ENCODE measurements at places on chromosomes 13 and 19. TPM values are rescaled to one million over a fixed set of nuclear protein-coding genes. Genes with fewer than 3 reads are reported as not detected.

The KPNA3 gene
- 65.9 TPM for total RNA-seq

The ABHD8 gene
- 6.1 TPM for total RNA-seq

The MUC16 gene
- 0.55 TPM for total RNA-seq

The GIPC3 gene
- not detected for total RNA-seq

The SKA3 gene
- total RNA-seq, result 1.4 TPM

The ZSCAN4 gene
- not detected for total RNA-seq

The GGACT gene
- 1.8 TPM for total RNA-seq

The ZNF69 gene
- 51.8 TPM for total RNA-seq

The OR7C1 gene
- not detected for total RNA-seq

The ALOX5AP gene
- total RNA-seq, result 8.0 TPM

The CYP4F3 gene
- 20.6 TPM for total RNA-seq

The CD209 gene
- 7.1 TPM for total RNA-seq

The ZNF682 gene
- total RNA-seq, result 7.9 TPM

The SPTBN4 gene
- 2.6 TPM for total RNA-seq

The IL11 gene
- 1.3 TPM for total RNA-seq

The B3GNT3 gene
- 60.4 TPM for total RNA-seq

The LRRC4B gene
- total RNA-seq, result not detected

The RFC3 gene
- total RNA-seq, result 0.58 TPM

The ZNF266 gene
- 30.1 TPM for total RNA-seq

The TMEM59L gene
- not detected for total RNA-seq

The CDADC1 gene
- total RNA-seq, result 11.0 TPM

The ZNF559 gene
- total RNA-seq, result 16.9 TPM

The SHANK1 gene
- not detected for total RNA-seq

The PTPRS gene
- total RNA-seq, result 142 TPM

The NCCRP1 gene
- not detected for total RNA-seq

The LRFN3 gene
- 2.9 TPM for total RNA-seq

The CCL25 gene
- total RNA-seq, result 5.1 TPM

The CLIP3 gene
- 7.5 TPM for total RNA-seq

The LILRB5 gene
- total RNA-seq, result 6.8 TPM

The PINLYP gene
- 18.7 TPM for total RNA-seq

The FGF22 gene
- total RNA-seq, result not detected

The NLRP4 gene
- total RNA-seq, result not detected

The PSG6 gene
- not detected for total RNA-seq

The GJB6 gene
- total RNA-seq, result 0.73 TPM

The SHISA7 gene
- total RNA-seq, result not detected

The IL27RA gene
- total RNA-seq, result not detected

The LILRA5 gene
- total RNA-seq, result 2.6 TPM

The SLC5A5 gene
- total RNA-seq, result 32.9 TPM

The PRRG2 gene
- 12.5 TPM for total RNA-seq

The LILRA6 gene
- total RNA-seq, result 2.2 TPM

The FEM1A gene
- total RNA-seq, result 12.8 TPM

The REX1BD gene
- total RNA-seq, result 82.7 TPM

The DENND1C gene
- 0.45 TPM for total RNA-seq

The IZUMO2 gene
- total RNA-seq, result not detected

The TMEM221 gene
- total RNA-seq, result not detected

The HAUS8 gene
- total RNA-seq, result 27.2 TPM

The GNG7 gene
- 0.58 TPM for total RNA-seq

The CPT1C gene
- 3.0 TPM for total RNA-seq

The CYP2A6 gene
- not detected for total RNA-seq

The CATSPERD gene
- not detected for total RNA-seq

The ACTMAP gene
- 20.0 TPM for total RNA-seq

The ARHGEF18 gene
- total RNA-seq, result 29.8 TPM

The URAD gene
- total RNA-seq, result 1.1 TPM

The ZNF284 gene
- total RNA-seq, result 4.1 TPM

The ZNF763 gene
- not detected for total RNA-seq

The CRLF1 gene
- total RNA-seq, result 2.6 TPM

The C1QTNF9B gene
- total RNA-seq, result not detected

All from stomach (tissue), 19 donors.